ENCODE measurements at places on chromosomes 2 and 18.

- no peak for DNase-seq
Measured at GRCh38 chr2:110980339-110981062, 140.2 kb upstream of the BCL2L11 start.

DNA sequence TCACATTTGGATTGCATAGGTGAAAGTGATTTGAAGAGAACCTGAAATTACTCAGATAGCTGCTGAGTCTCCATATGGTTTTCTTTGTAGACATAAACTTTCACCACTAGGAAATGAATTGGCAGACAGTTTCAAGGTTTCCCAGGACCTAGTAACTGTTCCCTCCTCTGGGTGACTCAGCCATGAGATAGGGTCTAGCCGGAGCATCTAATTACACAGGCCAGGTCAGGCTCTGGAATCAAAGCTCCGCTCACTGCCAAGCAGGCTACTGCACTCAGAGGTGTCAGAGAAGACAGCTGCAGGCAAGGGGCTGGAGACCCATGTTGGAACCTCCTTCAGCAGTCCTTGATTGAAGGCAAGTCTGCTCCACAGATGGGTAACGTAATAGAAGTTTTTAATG, 429.2 kb downstream of the TNS1 start:
- DNase-seq = no peak

GRCh38 chr2:204437815-204438756, 107.2 kb upstream of the PARD3B start:
- no peak for DNase-seq

DNA sequence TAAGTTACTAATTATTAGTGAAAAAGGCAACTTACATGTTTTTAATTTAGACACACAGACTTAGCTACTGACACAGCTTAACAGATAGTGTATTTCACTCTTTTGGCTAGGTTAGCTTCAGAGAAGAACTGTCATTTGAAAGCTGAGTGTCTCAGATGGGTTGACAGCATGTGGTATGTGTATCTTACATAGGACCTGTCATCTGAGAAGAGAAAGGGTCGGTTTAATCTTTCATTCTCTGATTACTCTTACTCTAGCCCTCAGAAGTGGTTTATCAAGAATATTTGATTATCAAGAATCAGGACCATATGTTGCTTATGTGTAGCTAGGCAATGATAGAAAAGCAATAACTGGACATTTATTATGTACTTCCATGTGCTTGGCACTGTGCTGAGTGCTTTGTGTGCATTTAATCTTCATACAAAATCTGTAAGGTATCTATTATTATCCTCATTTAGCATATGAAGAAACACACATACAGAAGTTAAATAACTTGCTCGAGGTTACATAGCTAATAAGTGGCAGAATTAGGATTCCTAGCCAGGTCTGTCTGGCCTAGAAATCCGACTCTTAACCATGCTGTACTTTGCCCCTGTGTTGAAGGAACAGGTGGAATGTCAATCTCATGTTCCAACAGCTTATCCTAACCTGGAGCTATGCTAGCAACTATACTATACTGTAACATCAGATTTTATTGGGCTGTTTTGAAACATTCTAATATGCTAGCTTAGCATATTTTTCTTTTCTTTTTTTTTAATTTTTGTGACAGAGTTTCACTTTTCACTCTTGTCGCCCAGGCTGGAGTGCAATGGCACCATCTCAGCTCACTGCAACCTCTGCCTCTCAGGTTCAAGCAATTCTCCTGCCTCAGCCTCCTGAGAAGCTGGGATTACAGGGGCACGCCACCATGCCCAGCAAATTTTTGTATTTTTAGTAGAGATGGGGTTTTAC, 28.4 kb downstream of the CFLAR start:
- no peak for DNase-seq

- DNase-seq = no peak
Measured at GRCh38 chr18:4358618-4359017, 96.5 kb downstream of the DLGAP1 start.

DNA sequence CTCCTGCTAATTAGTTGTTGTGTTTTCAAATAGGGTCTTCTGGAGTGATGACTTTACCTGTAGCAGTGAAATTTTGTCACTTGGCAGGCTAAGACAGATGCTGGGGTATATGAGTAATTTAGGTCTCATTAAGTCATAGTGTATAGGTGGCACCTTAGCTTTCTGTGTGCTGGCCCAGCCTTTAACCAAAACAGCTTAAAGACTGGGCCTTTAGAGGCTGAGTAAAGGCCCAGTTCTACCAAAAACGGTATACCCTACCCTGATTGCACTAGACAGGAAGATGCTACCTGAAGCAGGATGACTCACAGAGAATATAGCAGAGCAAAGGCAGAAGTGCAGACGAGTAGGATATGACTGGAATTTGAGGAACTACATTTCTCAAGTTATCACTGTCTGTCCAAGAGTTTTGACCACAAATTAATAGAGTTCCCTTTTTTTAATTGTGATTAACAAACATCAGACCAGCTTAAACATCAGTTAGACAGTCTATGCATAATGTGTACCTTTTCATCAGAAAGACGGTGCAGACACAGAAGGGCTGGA, 337.9 kb upstream of the SALL3 start:
- DNase-seq = no peak

DNA sequence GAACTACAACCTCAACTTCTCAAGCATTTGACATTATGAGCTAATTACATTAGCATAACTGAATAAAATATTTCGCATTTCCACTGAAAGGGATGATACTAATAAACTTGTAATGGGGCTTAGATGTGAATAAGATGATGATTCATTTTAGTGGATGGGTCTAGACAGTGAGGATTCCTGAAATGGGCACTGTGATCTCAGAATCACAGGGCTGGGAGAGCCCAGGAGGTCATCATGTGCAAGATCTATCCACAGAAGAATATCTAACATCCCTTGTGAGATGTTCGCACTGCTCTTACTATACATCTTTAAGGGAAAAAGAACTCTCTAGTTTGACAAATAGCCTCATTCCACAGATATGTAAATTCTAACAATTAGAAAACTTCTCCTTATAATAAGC, 245.7 kb downstream of the DYM start:
- DNase-seq = no peak

DNA sequence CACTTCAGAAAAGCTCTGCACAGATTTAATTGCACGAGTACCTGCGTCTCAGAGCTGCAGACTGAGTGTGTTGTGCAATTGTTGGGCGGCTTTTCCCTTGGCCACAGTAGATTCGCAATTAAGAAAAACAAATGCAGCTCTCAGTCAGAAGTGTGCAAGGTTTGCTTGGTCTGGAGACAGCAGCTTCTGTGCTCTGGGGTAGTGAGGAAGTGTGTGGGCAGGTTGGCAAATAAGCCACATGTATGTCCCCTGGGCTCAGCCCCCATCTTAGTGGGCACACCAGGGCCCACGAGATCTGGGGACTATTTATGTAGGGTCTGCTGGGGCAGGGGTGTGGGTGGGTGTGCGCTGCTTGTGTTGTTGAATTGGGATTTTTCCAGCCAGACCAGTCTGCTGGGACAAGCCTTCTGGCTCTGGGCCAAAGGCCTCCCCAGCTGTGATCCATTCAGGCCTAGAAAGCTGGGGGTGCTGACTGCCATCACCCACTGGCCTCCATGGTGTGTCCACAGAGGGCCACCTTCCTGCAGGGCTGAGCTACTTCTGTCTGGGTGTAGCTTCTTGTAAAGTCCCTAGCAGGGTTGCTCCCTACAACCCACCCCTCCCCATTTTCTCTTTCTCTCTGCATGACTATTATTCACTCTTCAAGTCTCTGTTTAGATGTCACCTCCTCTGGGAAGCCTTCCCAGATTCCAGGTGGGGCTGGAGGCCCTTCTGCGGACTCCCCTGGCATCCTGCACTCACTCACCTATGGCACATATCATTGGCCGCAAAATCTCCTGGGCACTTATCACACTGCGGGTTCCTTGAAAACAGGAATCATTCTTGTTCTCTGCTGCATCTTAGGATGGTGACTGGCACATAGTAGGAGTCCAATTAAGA, 67.8 kb downstream of the ODC1 start:
- no peak for DNase-seq
